Cortex of kidney (tissue), 1 donor: ENCODE measurements at places on chromosomes 4 and X.

DNA sequence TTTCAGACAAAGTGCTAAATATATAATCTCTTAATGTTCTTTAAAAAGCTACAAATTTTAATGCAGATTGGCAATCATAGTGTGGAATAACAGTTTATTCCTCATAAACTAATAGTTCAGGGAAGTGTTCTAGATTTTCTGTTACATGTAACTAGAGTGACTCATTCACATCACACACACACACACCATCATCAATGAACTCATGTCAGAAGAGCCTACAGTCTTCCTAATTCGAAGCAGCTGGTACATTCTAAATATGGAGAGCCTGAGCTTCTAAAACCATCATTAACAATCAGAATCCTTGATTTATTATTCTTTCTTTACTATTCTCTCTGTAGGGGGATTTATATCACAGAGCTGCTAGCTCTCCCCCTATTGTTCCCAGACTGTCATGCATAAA, 49.6 kb downstream of the DKK2 start:
- DNase-seq: no peak

- no peak for DNase-seq
Measured at GRCh38 chr4:80335554-80336358, at the start of gene CFAP299. Gene CFAP299 (plus strand): TSS chr4:80335730.

GRCh38 chr4:146343199-146343598, 128.9 kb downstream of the REELD1 start:
- no peak for DNase-seq

GRCh38 chr4:26322346-26322745, 1.5 kb downstream of the RBPJ start:
- DNase-seq: no peak

GRCh38 chr4:36402008-36402758, 120.8 kb downstream of the DTHD1 start:
- DNase-seq: no peak

DNA sequence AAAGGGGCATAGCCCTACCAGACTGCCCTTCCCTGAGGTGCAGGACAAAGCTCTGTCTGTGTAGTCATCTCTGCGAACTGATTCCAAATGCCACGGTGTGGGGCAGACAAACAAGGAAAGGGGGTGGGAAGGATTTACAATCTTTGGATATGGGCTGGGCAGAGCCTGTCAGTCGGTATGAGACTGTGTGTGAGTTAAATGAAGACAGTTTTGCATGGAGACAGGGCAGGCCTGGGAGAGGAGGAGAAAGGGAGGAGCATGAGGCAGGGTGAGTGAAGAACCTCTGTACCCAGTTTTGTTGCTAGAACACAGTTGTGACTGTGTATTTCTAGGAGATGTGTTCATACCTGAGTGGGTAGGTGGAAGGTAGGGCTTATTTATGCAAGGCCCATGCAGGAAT, 59.4 kb upstream of the MSN start:
- no peak for DNase-seq

DNA sequence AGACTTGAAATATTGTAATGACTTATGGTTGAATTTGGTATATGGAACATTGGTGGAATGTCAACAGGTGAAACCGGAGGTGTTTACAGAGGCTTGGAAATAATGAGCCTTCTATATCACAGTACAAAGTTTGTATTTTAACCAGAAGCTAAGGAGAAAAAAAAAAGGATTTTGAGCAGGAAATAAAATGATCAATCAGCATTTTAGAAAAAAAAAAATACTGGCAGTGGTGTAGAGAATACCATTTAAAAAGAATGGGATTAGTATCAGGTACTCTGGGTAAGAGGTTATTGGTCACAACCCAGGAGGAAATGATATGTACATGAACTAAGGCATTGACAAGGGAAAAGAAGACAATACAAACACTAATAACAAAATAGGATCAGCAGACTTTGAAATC, 587.1 kb upstream of the HTR2C start:
- DNase-seq: no peak

DNA sequence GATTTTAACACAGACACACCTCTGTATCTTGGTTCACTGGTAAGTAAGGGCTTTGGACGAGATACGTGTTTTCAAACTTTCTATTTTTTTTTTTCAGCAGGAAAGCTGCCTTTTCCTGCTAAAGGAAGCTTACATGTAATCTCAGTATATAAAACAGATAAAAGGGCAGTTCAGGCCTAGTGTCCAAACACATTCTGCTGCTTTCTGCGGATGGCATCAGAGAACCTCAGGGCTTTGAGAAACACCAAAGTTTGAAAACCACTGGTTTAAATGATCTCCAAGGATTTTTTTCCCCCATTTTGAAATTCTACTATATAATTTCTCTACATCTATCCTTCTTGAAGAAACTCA, 76.0 kb downstream of the ZAR1 start:
- no peak for DNase-seq

DNA sequence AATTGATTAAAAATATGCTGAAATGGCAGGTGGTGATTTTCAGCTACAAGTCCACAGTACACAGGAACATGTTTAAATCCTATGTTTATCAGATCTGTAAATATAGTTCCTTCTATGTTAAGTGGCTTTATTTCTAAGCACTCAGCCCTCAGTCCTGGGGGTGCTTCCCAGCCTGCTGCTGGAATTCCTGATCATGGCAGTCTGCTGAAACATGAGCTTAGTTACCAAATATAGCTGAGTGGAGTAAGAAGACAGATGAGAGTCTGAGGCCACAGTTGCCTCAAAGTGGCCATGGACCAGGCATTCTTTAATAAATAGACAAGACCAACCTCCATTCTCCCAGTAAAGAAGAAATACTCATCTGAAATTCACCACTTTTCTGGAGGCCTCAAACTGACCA, 17.1 kb upstream of the DDX60 start:
- DNase-seq: no peak

DNA sequence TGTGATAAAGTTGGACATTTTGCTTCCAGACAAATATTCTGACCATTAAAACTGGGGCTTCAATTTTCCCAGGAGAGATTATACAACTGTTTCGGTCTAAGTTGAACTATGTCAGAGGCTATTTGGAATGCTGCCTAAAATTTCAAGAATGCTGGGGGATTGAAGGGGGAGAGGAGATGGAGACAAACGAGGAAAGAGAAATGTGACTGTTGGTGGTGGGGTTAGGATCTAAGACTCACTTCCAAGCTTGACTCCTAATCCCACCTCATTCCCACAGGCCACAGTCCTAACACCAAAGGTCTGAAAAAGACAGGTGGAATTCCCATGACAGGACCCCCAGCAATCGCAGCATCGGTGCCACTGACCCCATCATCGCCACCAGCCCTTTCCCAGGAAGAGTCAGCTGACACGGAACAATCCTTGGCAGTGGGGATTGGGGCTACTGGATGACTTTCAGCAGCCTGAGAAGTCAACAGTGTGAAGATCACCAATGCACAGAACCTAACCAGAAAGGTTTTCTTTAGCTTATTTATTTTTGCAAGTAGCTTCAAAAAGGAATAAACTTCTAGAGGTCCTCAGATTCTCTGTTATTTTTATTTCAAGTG, 74.0 kb upstream of the PRSS48 start:
- DNase-seq: no peak
